ENCODE measurements at places on chromosomes 7 and 10.

GRCh38 chr7:26193432-26194207, 6.9 kb downstream of the HNRNPA2B1 start:
- DNase-seq, result no peak

GRCh38 chr7:139423091-139423490, 60.4 kb downstream of the KLRG2 start:
- no peak for DNase-seq

DNA sequence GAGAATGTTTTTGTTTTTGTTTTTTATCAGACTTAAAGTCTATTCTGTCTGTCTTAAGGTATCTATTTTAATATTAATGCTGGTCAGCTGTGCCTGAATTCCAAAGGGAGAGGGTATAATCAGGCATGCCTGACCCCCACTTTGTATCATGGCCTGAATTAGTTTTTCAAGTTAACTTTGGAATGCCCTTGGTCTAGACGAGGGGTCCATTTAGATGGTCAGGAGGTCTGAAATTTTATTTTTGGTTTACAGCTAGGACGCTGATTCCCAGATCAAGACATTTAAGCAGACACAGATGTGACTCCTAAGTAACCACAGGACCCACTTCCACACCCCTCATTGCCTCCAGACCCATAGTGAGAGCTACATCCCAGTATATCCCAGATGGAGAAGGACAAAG, 189.5 kb downstream of the ARHGAP12 start:
- no peak for DNase-seq

GRCh38 chr10:6239213-6239991, 36.7 kb downstream of the PFKFB3 start:
- peak; percentile 63 for DNase-seq

GRCh38 chr7:71972534-71972933, 439.6 kb downstream of the CALN1 start:
- DNase-seq, result no peak

GRCh38 chr7:97620495-97620894, 111.4 kb upstream of the TAC1 start:
- no peak for DNase-seq

- no peak for DNase-seq
Measured at GRCh38 chr7:25586513-25586912, 358.2 kb upstream of the NPVF start.

- no peak for DNase-seq
Measured at GRCh38 chr7:91710881-91711280, 169.6 kb downstream of the MTERF1 start.

DNA sequence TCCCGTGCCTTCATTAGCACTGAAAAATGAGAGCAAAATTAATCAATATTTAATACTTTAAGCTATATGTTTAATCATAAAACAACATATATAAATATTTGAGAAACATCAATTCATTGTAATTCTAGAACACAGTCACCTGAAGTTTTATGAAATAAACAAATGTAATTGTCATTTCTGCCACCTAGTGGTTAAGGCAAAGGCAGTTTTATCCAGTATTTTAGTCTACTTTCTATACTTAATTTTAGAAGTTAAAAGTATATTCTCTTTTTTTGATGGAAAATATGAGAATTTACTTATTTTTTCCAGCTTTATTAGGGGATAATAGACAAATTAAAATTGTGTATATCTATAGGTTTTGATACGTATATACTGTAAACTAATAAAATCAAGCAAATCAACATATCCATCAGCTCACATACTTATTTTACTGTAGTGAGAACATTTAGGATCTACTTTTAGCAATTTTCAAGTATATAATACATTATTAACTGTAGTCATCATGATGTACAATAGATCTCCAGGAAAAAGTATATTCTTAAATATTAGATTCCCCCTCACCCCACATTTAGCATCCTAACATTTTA, 16.9 kb downstream of the PCGF6 start:
- no peak for DNase-seq

- DNase-seq, result no peak
Measured at GRCh38 chr10:103776878-103777591, 78.3 kb downstream of the SH3PXD2A start.

- DNase-seq, result no peak
Measured at GRCh38 chr7:69962186-69963065, 364.2 kb downstream of the AUTS2 start.
